Uterus (tissue), 4 donors: ENCODE measurements at places on chromosomes 5 and 9.

GRCh38 chr9:36945999-36946398 is 88.1 kb downstream of the PAX5 start:
- DNase-seq = no peak

DNA sequence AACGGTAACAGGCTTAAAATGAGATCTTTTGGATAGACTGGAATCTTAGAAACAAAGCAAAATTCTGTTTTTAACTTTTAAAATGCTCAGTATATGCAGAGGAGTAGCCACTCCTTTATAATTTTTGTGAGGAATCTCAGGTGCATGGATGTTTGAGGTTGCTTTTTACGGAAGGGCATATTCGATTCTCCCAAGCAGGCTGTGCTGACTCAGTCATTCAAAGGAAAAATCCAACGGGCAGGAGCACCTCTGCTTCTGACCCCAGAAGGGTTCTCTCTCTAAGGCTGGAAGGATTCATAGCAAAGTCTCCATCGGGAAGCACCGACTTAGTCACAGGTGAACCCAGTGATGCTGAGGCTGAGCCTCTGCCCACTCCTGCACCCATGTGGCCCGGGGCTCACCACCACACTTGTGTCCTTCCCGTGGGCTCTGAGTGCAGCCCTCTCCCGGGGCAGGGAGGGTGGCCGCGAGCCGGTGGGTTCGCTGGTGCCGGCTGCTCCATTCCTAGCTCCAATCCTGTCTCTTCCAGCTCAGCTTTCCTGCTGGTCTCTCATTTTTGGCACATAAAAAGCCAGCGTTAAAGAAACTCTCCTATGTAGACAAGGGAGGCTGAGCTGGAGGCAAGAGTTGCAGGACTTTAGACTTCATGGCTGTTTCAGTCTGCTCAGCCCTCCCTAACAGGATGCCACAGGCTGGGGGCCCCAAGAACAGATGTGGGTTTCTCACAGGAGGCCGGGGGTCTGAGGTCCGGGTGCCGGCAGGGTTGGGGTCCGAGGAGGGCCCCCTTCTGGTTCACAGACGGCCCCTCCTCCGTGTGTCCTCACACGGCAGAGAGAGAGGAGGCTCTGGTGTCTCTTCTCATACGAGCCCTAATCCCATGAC is 135.6 kb upstream of the LPCAT1 start:
- DNase-seq = no peak

DNA sequence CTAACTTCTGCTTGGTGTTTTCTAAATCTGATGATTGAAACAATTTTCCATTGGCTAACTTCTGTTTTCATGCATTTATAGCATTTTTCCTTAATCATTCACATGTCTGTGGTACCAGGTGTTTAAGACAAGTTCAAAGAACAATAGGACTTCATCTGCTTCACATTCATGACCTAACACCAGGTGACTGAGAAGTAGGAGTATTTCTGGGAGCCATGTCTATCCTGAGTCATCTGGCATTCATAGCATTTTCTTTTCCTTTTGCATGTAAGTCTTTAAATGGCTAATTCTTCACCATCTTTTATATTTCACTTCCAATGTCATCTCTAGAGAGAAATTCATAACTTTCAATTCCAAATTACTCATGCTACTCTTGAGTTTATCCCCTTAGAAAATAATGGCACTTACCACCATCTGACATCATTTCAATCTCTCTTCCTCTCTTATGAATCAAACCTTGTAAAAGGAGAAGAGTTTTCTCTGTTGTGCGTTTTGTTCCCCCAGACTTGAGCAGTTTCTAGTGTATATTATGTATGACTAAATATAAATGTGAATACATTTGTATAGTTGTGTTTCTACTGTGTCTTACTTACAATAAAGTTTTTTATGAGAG is 1196.1 kb upstream of the CDH9 start:
- DNase-seq = no peak

- DNase-seq = no peak
Observed at GRCh38 chr5:122846051-122846550, 688 bp downstream of the SNX24 start.

DNA sequence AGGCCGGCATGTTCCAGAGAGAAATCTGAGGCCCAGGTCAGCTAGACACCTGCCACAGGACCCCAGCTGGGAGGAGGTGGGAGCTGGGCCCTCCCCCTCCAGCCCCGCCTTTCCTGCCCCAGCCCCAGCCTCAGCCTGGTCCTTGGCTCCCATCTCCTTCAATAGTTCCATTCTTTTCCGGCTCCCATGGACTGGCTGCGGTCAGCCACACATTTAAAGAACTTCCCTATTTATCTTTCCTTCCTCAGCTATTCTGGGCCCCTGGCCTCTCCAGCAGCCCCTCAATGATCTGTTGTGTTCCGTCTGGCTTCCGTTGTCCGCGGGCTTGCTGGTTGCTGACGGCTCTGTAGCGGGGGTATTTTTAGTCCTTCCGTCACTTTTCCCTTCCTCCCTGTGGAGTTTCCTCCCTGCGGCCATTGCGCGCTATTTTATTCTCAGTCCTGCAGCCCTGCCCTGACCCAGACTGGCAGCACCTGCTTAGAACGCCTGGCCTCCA is 73.8 kb downstream of the AMBP start:
- peak; percentile 32 for DNase-seq

GRCh38 chr9:96460882-96461281 is 10.9 kb downstream of the HABP4 start:
- DNase-seq = no peak

DNA sequence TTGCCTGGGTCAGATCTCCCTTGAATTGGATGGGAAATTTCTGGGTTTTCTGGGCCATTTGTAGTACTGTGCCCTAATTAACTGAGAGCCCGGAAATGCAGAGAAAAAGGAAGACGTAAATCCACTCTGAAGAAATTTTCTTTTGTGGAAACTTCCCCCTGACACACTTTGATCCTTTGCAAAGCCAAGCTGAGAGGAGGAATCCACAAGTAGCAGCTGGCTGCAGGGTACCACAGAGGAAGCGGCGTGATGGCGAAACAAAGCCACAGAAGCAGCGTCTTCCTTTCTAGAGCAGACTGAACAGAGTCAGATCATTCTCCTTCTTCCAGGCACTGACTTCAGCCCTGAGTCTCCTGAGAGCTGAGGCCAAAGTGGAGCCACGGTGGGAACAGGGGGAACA is 47.1 kb upstream of the ZNF354A start:
- DNase-seq = no peak

DNA sequence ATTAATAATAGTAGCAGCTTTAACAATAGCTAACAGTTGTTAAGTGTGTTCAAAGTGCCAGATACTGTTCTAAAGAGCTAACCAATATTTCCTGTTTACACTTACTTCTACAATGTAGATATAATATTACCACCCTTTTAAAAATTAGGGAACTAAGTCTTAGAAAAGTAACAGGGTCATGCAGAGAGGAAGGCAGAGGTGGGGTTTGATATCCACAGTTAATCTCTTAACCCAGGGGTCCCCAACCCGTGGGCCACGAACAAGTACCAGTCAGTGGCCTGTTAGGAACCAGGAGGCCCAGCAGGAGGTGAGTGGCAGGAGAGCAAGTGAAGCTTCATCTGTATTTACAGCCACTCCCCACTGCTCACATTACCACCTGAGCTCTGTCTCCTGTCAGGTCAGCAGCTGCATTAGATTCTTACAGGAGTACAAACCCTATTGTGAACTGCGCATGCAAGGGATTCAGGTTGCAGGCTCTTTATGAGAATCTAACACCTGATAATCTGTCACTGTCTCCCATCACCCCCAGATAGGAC is 89.1 kb downstream of the ACTL7B start:
- no peak for DNase-seq

GRCh38 chr9:37542895-37543294 is 33.3 kb downstream of the FBXO10 start:
- no peak for DNase-seq

GRCh38 chr5:144697847-144698262 is 527.2 kb downstream of the KCTD16 start:
- no peak for DNase-seq

DNA sequence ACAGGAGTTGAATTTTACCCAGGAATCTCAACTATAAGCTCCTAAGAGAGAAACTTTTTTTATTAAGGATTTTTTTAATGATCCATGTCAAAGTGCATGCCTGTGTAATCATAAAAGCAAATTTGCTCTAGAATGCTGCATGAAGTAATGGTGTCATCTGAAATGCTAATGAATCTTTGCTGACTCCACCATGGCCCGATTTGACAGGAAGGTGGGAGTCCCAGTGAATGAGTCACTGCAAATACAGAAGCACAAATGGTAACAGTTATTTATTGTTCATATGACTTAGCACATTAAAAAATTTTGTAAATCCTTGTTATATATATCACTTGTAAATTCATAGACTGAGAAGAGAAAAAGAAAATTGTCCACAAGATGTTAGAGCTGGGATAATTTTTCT is 341.3 kb downstream of the RASEF start:
- no peak for DNase-seq

GRCh38 chr5:39080168-39080567 is 6.0 kb upstream of the RICTOR start:
- no peak for DNase-seq

DNA sequence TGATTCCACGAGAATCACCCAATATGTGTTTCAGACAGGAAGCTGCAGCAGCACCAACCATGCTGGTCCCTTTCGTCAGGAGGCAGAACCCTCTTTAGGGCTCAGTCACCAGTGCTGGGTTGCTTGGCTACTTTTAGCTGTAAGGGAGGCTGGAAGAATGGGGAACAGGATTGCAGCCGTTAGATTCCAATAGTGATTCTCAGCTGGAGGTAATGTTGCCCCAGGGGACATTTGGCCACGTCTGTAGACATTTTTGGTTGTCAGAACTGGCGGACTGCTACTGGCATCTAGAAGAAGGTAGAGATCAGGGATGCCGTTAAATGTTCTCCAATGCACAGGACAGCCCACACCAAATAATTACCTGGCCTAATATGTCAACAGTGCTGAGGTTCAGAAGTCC is 81.8 kb downstream of the ANKRD33B start:
- no peak for DNase-seq

GRCh38 chr5:135955525-135955924 is 742 bp upstream of the LECT2 start:
- DNase-seq = no peak

DNA sequence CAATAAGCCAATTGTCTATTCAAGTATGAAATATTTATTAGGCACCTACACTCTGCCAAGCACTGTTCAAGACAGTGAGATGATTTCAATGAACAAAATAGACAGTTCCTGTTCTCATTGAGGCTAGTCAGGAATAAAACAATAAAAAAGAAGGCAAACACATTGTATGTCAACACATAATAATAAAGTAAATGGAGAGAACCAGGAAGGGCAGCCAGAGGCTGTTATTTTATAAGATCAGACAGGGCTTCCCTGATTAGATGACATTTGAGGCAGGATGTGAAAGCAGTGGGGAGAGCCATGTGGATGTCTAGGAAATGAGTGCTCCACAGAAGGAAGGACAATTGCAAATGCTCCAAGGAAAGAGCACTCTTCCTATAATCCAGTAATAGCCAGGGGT is 2371.1 kb downstream of the MAT2B start:
- DNase-seq = no peak

DNA sequence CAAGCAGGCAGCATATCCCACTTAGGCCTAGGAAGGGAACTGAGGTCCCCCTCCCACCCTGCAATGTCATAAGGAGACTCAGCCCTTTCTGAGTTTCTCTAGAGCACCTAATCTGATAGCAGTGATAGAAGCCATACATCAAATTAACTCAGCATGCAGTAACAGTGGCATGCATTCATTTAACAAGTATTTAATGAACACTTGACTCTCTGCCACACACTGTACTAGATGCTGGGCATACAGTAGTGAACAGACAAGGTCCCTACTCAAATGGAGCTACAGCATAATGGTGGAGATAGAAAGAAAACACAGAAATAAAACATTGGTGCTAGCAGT is 58.6 kb downstream of the SLC22A5 start:
- DNase-seq = no peak

GRCh38 chr5:56190497-56190896 is 42.6 kb downstream of the ANKRD55 start:
- DNase-seq = no peak

GRCh38 chr9:19490269-19490668 is 81.5 kb downstream of the ACER2 start:
- no peak for DNase-seq

GRCh38 chr9:113682297-113682771 is 193.8 kb upstream of the ZNF618 start:
- peak; percentile 45 for DNase-seq
